AG04449 (cell line): ENCODE measurements at places on chromosomes 7 and 10.

DNA sequence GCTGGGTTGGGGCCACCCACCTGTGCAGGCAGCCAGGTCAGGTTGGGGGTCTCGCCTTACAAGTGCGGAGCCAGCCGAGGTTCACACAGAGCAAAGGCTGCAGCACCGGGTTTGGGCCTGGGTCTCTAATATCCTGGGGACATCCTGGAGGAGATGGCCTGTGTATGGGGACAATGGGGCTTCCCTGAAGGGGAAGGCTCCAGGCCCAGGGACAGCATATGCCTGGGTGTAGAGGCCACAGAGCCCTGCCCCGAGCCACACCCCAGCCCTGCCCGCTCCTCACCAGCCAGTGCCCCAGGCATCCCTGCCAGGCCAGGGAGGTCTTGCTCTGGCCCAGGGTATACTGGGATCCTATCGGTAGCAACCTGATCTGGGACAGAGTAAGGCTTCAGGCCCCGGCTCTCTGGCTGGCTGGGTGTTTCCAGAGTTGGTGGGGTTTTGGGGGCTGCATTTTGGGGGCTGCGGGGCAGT lies 9.1 kb downstream of the TTYH3 start:
- no peak for DNase-seq

GRCh38 chr7:146076344-146076743 lies 40.3 kb upstream of the CNTNAP2 start:
- DNase-seq = no peak

- no peak for DNase-seq
Measured at GRCh38 chr10:75244487-75245353, 9.0 kb upstream of the COMTD1 start.

DNA sequence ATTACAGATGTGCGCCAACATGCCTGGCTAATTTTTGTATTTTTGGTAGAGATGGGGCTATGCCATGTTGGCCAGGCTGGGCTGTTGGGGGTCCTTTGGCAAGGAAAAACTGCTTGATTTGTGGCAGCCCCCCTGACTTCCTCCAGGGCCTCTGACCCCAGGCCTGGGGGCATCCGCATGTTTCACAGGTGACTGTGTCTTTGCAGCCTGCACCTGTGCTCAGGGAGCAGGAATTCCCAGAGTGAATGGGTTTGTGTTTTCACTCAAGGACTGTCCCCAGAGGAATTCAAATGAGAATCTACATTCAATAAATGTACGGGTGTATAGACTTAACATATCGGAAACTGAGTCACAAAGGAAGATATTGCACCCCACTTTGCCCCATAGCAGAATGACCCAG lies 11.6 kb upstream of the CLIP2 start:
- no peak for DNase-seq

DNA sequence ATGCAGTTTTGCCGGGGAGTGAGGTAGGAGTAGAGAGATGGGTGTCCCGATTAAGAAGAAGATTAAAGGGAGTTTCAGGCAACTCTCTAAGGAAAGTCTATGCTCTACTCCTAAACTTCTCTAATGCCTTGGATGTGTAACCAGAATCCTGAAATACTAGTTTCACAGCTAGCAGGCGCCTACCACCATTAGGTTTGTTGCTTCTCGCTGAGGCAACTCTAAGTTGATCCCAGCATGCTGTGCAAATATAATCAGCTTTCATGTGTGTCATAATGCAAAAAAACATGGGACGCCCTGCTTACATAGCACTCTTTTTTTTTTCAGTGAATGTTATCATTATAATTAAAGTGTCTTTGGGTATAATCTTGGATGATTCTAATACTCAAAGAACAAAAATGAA lies 50.4 kb upstream of the FAM3C start:
- DNase-seq = no peak
